ENCODE measurements at places on chromosomes 4 and X. TPM values are rescaled to one million over a fixed set of nuclear protein-coding genes. Genes with fewer than 3 reads are reported as not detected.

Gene SLC7A11
- 5.9 TPM for polyA plus RNA-seq

Gene ENAM
- not detected for polyA plus RNA-seq

Gene CYP4V2
- polyA plus RNA-seq = 0.82 TPM

Gene SPATA4
- not detected for polyA plus RNA-seq

Gene H2BW2
- polyA plus RNA-seq = 0.03 TPM

Gene ASMT
- 2.6 TPM for polyA plus RNA-seq

Gene MAMLD1
- 0.20 TPM for polyA plus RNA-seq

Gene HSPA4L
- 0.65 TPM for polyA plus RNA-seq

Gene TMPRSS11D
- polyA plus RNA-seq = not detected

Gene SMIM14
- polyA plus RNA-seq = 22.6 TPM

Gene AP1S2
- polyA plus RNA-seq = 41.3 TPM

Gene JAKMIP1
- polyA plus RNA-seq = 2.5 TPM

Gene LSM6
- polyA plus RNA-seq = 29.5 TPM

Gene RS1
- polyA plus RNA-seq = 0.03 TPM

Gene FGD1
- 10.4 TPM for polyA plus RNA-seq

Gene MID1
- polyA plus RNA-seq = 12.9 TPM

Gene SUPT20HL1
- not detected for polyA plus RNA-seq

Gene ARX
- polyA plus RNA-seq = 0.05 TPM

Gene TFDP3
- not detected for polyA plus RNA-seq

Gene ZNF141
- 8.5 TPM for polyA plus RNA-seq

Gene ARR3
- polyA plus RNA-seq = not detected

Gene ARHGEF38
- not detected for polyA plus RNA-seq

Gene DDIT4L
- 3.5 TPM for polyA plus RNA-seq

Gene AFF1
- polyA plus RNA-seq = 14.8 TPM

Gene NPY2R
- 0.09 TPM for polyA plus RNA-seq

Gene NDST4
- polyA plus RNA-seq = not detected

Gene ZFYVE28
- 3.1 TPM for polyA plus RNA-seq

Gene TKTL1
- 0.03 TPM for polyA plus RNA-seq

Gene BEX1
- polyA plus RNA-seq = 61.0 TPM

Gene HDX
- 0.60 TPM for polyA plus RNA-seq

Gene HTT
- polyA plus RNA-seq = 24.0 TPM

Gene BTK
- polyA plus RNA-seq = 0.03 TPM

Gene POLN
- 0.82 TPM for polyA plus RNA-seq

Gene NAP1L2
- polyA plus RNA-seq = 2.5 TPM

Gene MAGEA10
- not detected for polyA plus RNA-seq

Gene IL3RA
- polyA plus RNA-seq = 0.19 TPM

Gene MAOB
- 1.1 TPM for polyA plus RNA-seq

Gene SASH3
- not detected for polyA plus RNA-seq

Gene TRO
- polyA plus RNA-seq = 71.5 TPM

Gene NLGN4X
- 124 TPM for polyA plus RNA-seq

Gene TSC22D3
- polyA plus RNA-seq = 12.9 TPM

Gene CT45A2
- not detected for polyA plus RNA-seq

Gene NLRP2B
- polyA plus RNA-seq = not detected

Gene HTN3
- polyA plus RNA-seq = not detected

Gene TRPC5OS
- not detected for polyA plus RNA-seq

Gene TBC1D8B
- polyA plus RNA-seq = 0.71 TPM

Gene GLA
- 21.9 TPM for polyA plus RNA-seq

Gene TMPRSS11A
- not detected for polyA plus RNA-seq

Data from H1 (cell line).